ENCODE measurements at places on chromosomes 12 and 14.

DNA sequence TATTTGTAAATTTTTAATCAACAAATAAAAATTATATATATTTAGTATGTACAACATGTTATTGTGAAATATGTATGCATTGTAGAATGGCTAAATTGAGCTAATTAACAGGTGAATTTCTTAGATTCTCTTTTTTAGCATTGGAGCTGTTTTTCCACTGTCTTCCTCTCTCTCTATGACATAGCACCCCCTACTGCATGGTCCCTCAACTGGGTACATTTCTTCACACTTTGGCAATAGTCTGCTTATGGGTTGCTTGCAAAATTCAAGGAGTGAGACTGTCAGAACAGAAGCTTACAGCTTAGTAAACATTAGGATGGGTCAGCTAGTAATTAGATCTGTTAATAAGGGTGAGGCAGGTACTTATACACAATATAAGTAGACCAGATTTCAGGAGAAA, 658.5 kb upstream of the MGAT4C start:
- DNase-seq, result peak; percentile 11

- DNase-seq, result no peak
Measured at GRCh38 chr14:64612021-64612380, 62.2 kb downstream of the PPP1R36 start.

GRCh38 chr12:112005419-112006395, 7.3 kb downstream of the TMEM116 start:
- no peak for DNase-seq

- peak; percentile 66 for DNase-seq
Measured at GRCh38 chr12:89349814-89350213, 2.5 kb downstream of the DUSP6 start.

- no peak for DNase-seq
Measured at GRCh38 chr14:21680072-21680471, 6.5 kb upstream of the OR4E1 start.

DNA sequence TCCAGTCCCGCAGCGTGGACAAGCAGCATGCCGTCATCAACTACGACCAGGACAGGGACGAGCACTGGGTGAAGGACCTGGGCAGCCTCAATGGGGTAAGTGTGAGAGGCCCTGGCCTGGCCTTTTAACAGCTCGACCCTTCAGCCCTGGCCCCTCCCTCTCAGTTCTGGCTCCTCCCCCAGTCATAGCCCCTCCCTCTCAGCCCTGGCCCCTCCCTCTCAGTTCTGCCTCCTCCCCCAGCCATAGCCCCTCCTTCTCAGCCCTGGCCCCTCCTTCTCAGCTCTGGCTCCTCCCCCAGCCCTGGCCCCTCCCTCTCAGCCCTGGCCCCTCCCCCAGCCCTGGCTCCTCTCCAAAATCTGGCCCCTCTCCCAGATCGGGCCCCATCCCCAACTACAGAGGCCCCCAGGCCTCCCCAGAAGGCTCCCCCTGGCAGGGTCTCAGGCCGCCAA, 11.2 kb downstream of the CEP170B start:
- no peak for DNase-seq

DNA sequence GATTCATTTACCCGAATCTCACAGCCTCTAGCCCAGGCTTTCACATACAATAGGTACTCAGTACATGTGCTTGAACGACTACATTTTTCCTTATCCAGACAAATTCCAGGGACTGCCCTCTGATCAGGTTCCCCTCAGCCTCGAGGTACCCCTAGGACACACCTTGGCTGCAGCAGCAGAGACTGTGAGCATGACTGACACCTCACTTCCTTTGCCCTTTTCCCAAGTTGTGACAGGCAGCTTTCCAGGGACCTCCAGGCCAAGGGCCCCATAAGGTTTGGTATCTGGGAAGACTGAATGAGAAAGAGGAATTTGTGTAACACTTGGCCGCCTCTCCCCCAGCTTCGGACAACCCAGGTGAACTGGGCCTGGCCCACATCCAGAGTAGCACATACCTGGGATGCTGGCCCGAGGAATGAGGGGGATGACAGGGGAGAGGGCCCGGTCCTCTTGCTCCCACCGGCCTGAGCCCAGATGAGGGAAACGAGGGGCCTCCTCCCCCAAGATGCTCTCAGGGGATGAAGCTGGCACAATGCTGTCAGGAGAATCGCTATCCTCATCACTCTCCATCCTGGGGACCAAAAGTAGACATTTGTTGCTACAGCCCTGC, 10.2 kb upstream of the PRKAG1 start:
- no peak for DNase-seq

- no peak for DNase-seq
Measured at GRCh38 chr12:22641353-22642053, 16.5 kb downstream of the ETNK1 start.

DNA sequence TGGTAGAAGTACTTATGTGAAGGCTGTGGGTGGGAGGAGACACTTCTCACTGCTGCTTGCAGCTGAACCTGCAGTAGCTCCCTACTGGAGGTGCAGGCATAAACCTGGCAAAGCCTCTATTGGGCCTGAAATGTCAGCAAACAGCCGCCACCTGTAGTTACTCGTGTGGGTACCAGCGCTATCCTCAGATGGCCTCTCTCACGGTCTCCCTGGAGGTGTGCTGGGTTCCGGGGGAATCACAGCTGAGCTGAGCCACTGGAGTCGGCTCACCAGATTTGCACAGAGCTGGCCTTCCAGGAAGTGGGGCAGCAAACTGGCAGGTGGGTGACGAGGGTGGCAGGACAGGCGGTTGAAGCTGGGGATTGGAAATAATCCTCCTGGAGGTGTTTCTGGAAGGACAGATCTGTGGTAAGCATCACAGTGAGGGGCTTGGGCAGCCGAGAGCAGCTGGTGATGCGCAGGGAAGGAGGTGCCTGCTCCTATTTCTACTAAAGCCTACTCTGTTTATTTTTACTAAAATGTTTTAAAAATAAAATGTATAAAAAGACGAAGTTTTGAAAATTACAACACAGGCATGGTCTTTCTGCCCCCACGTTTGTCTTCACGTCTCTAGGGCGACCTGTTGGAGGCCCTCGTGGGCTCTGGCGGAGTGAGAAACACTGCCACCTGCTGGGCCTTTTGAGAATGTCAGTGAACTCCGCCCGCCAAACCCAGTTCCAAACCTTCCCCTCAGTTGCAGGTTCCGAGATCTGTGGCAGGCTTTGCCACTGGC, 67.8 kb upstream of the PLEKHG3 start:
- peak; percentile 41 for DNase-seq

GRCh38 chr12:89454080-89454848, 70.3 kb downstream of the GALNT4 start:
- no peak for DNase-seq

- DNase-seq, result peak; percentile 75
Measured at GRCh38 chr12:89051065-89051677, 301.1 kb downstream of the DUSP6 start.

DNA sequence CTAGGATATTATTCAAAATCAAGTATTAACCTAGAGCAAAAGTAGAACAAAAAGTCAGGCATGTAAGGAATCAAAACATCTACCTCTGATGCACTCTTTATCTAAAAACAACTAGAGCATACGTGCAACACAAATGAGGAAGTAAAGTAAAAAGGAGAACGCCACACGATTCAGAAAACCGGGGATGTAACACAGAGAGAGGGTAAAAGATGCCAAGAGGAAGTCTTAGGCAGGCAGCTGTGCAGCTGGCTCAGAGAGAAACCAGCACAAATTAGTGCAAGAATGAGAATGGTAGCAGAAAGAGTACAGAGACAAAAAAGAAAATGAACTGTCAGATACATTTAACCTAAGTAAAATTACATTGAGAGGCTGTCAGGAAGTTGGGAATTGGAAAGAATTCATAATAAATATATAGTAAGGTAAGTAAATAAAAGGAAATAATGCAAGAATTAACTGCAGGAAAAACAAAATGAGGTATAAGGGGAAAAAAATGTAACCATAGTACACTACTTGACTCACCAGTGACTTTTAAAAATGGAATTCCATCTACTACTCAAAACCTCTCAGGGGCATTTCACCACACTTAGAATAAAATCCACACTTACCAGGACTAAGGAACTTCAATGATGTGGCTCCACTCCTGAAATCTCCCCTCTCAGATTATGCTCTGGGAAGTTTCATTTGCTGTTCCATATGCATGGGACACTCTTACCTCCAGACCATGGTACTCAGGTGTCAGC, 17.1 kb downstream of the BCAT1 start:
- DNase-seq, result peak; percentile 91

- DNase-seq, result no peak
Measured at GRCh38 chr14:95402176-95402575, 82.5 kb upstream of the CLMN start.

DNA sequence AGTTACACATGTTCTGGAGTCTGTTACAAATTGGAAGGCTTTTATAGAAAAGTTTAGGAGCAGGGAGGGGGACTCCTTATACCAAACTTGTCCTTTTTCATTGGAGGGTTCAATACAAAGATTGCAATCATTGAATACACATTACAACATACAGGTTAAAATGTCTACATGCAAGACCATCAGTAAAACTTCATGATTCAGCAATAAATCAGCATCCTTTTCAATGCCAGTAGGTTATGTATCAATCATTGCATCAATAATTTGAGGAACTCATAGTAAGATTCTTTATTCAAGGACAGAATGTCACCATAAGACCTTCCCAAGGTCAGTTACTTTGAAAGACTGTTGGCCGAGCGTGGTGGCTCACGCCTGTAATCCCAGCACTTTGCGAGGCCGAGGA, 16.5 kb upstream of the GALNT8 start:
- no peak for DNase-seq

- peak; percentile 24 for DNase-seq
Measured at GRCh38 chr14:74913986-74914573, 9.0 kb downstream of the RPS6KL1 start.

DNA sequence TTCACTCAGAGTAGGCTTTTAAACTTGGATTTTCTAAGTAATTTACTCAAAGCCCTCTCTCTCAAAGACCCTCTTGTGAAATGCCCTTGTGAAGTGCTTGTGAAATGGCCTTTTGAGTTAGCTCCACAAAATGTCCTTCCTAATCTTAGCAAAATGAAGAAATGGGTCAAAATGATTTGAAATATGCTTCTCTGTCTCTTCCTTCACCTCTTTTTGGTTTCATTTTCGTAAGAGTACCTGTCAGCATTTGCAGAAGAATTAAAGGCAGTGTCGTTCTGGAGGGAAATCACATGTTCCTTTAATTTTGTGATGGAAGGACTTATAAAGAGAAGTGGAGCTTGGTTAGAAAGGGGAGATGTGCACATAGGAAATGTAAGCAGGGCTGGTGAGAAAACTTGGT, 93.7 kb downstream of the HMGA2 start:
- peak; percentile 36 for DNase-seq

DNA sequence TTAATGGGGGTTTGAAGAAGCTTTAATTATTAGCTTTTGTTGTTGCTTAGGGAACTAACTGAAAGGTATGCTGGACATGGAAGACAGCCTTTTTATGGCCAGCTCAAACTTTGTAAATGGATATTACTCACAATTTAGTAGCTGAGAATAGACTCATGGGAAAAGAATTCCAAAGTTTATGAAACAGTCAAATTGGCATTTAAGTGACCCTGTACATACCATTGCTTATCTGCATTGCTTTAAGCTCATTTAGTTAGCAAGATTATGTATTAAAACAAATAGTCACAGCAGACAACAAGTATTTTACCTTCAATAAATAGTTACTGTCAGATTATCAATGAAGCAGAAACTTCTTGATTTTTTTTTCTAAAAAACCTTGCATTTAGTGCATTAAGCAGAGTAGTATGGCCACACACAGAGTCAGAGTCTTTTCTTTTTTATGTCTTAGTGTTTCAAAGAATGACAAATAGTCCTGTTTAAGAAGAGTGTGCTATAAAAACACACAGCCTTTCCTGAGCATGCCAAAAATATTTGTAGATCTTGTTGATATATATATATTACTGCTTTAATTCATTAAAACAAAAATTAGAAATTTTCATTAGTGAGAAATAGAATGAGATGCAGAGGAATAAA, 102.2 kb downstream of the TTC6 start:
- DNase-seq, result no peak

- no peak for DNase-seq
Measured at GRCh38 chr14:23245282-23245681, 7.5 kb downstream of the RNF212B start.

GRCh38 chr12:12982331-12982730, 17.7 kb downstream of the HEBP1 start:
- DNase-seq, result no peak

DNA sequence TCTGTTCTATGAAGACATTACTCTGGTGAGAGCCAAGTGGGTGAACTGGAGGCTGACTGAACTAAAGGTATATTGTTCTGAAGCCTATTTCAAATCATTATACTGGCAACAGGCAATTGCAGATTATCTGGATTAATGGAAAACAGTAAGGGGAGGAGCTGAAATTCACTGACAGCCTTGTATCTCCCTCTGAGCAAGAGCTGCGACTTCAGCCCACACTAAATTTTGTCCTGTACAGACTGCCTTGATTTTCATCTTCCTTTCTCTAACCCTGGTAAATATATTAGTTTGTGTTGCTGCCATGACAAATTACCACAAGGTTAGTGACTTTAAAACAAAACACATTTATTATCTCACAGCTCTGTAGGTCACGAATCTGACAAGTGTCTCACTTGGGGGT, 231.1 kb downstream of the SLC2A13 start:
- no peak for DNase-seq

DNA sequence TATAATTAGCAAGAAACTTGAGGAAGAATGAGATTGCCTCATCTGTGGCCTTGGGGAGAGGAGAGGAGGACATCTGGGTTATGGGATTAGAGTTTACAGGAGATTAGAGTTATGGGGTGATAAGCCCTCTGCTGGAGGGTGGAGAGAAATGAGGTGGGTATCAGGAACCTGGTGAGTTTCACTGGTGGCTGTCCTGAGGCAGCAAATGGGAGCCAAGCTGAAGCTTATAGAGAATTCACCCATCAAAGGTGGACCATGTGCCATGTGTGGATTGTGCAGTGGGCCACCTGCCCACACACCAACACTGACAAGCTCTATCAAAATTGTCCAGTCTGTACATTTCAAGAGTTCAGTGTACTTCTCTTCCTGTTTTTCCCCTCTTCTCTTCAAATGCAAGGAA, 135.3 kb downstream of the AEBP2 start:
- no peak for DNase-seq

DNA sequence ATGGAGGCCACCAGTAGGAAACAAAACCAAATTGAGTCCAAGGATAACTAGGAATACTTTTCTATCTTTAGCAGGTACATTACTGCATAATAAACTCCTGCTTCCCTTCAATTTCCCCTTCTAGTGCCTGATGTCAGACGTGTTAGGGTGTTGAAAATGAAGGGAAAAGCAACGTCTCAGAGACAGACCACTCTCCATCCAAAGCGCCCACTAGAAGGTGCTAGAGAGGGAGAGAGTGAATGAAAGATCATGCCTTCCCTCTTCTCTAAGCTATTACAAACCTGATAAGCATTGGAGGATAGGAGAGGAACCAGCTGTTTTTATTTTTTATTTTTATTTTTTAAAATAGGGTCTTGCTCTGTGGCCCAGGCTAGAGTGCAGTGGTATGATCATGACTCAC, 64.1 kb downstream of the ZNF641 start:
- DNase-seq, result peak; percentile 11

Measured in AML-193 (cell line).